ENCODE measurements at places on chromosomes 6 and 20.

DNA sequence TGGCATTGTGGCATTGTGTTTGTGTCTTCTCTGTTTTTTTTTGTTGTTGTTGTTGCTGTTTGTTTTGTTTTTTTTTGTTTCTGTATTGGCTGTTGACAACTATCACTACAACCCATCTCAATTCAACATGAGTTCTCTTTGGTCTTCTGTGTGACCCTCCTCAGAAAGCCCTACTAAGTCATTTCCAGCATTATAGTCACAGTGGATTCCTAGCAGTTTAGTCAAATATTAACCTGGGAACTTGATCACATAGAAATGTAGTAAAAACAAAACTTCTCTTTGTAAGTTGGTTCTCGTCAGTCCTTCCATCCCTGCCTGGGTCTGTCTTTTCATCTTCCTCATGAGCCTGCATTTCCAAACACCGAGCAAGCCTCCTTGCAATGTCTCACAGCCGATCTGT, 16.8 kb downstream of the SLC17A2 start:
- DNase-seq: no peak

DNA sequence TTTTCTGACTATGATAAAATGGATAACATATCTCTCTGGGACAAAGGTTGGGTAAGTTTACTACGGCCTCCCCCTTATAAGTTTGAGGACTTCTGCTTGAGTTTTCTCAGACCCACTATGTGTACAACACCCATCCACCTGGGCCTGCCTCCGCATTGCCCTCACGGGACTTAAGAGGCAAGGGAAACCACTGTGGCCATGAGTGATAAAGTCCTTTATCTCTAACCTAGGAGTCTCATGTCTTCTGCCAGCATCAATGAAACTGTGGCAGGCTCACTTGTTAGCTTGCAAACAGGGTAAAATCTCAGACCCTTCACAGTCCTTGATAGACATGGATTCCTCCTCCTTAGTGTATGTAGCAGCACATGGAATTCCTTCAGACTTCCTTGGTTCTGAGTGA, 173.4 kb upstream of the MYLIP start:
- no peak for DNase-seq

DNA sequence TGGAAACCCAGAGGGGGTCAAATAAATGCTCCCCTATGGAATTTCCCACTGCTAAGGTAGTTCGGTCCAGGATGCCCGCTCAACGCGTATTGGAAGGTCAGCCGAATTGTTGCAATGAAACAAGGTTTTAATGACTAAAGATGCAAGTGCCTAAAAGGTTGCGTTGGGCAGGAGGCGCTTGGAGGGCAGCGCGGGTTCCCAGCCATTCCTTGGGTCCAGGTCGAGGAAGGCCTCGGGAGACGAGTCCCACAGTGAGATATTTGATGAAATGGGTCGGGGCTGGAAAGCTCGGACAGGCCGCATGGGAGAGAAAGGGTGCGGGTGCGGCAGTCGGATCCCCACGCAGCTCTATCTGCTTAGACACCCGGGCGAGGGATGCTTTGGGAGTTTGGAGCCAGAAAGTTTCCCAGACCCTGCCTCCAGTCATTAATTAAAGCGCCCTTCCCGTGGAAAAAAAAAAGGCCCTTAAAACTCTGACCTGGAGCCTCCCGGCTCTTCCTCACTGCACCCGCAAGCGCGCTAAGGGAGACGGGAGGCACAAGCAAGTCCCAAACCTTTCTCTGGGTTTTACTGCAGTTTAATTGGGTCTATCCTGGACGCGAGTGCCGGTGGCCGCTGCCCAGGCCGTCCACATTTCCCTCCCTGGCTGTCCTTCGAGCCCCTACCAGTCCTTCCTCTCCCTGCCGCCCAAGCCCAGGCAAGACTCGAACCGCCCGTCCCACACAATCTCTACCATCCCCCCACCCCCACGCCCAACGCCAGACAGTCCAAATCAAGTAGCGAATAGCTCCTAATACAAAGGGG, 24.2 kb downstream of the TFAP2A start:
- DNase-seq: no peak

DNA sequence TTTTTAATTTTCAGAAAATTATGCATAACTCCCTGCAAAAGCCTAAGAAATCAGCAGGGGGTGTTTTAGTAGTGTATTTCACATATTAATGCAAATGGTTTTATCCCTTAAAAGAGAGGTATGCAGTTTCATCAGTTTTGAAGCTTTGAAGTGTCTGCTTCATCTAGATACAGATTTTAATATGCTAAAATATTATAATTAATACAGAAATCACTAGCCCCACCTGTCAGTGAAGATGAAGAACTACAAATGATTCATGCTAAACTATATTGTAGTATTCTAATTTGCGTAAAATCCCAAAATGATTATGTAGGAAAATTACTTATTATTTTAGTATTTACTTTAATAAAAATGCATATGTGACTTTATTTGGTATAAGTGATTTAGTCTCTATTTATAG, 2.9 kb upstream of the TFB1M start:
- no peak for DNase-seq

DNA sequence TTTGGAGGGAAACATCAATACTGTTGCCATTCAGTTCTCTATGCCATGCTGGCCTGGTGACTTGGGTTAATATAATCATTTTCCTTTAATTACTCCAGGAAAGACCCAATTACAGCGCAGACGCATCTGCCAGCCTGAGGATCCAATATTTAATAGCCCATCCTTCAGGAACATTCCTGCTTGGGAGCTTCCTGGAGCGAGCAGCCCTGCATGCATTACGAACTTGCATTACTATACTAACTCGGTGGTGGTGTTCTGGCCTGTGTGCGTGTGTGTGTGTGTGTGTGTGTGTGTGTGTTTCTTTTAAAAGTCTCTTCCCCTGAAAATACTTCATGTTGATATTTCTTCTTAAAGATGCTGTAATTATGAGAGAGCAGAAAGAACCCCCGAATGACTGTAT, 26.5 kb downstream of the PMEPA1 start:
- no peak for DNase-seq

- no peak for DNase-seq
Measured at GRCh38 chr20:48463096-48463720, 364.6 kb downstream of the PREX1 start.

DNA sequence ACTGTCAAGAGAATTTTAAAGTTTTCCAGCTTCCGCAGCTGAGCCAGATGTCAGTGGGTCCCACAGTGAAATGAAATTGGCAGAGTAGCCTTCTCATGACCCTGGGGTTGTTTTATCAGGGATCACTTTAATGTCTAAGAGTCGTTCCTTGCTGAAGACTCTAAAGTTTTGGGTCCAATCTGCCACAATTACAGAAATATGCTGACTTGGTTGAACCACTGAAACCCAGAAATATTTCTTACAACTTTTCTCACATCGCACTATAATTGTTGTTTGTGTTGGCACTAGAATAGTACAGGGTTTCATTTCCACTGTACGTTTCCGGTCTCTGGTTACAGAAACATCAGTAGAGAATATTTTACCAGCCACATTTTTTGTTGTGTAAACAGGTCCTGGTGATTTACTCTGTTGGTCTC, 109.0 kb downstream of the HMGCLL1 start:
- no peak for DNase-seq

DNA sequence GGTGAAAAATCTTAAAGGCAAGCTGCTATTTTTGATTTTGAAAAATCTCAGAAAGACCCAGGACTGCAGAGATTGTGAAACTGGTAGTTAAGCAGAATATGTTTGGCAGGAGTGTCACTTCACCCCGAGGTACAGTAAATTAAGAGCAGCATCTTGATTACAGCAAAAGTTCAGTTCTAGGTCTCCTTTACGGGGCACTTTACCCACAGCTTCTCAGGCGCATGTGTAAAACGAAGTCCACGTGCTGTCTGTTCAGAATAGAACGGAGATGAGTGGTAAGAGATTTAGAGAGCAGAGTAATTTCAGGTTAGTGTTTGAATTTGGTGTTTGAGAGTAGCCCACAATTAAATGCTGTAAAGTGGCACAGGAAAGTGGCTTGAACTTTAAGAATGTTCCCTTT, 84.0 kb downstream of the FARS2 start:
- DNase-seq: no peak

DNA sequence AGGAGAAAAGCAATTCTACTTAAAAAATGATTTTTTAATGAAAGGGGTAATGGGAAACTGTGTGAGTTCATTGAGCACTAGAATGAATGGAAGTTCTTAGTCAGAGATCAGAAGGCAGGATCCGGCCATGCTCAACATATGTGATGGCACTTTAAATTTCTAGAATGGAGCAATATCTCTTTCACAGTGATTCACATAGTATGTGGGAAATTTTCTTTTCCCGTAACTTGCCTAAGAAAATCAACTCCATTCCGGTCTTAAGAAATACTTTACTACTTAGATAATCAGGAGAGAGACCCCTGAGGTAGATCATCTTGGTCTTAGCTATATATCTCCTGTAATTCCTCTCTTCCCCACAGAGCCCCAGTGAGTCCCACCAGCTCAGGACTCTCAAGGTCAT, 131.8 kb downstream of the SCML4 start:
- DNase-seq: no peak

DNA sequence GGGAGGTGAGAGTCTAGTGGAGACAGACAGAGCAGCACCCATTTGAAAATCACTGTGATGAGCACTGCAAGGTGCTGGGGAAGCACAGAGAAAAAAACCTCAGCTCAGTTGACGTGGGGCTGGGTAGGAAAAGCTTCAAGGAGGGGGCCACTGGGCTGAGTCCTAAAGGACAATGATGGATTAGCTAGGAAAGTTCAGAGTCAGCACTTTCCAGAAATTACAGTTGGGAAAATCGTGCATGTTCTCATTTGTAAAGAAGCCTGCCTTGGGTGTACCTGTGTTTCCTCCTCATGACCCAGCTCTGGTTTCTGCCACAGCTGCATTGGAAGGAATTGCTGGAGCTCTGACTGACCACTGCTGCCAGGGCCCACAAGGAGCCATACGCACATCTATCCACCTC, 221.3 kb downstream of the FARS2 start:
- DNase-seq: no peak

DNA sequence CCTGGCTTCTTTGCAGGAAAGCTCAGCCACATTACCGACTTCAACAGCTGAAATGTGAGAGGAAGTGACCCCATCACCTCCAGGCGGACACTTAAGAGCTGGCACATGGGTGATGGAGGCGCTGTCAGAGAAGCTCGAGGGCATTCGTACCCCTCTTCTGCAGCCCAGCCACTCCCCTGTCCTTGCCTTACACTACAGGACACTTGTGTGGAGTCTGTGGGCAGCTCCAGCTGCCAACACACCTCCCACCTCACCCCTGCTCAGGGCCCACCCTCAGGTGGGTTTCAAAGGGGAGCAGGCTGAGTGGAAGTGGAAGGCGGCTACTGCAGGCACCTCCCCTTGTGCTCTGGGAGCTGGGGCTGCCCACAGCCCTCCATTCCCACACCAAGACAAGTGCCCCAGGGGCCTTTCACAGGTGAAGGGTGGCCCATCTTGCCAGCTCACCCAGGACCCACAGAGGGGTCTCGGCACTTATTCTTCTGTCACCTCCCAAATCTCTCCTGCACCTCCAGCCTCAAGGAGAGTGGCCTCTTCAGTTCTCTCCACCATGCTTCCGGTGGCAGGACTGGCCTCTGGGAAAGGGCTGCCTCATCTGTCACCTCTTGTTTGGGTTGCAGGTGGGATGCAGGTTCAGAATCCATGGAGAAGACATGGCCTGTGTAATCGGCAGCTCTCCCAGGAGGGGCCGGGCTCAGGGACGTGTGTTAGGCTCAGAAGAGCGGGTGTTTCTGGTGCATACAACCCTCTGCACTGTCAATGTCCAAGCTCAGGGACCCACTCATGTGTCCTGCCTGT, 49.8 kb downstream of the IRF4 start:
- no peak for DNase-seq

DNA sequence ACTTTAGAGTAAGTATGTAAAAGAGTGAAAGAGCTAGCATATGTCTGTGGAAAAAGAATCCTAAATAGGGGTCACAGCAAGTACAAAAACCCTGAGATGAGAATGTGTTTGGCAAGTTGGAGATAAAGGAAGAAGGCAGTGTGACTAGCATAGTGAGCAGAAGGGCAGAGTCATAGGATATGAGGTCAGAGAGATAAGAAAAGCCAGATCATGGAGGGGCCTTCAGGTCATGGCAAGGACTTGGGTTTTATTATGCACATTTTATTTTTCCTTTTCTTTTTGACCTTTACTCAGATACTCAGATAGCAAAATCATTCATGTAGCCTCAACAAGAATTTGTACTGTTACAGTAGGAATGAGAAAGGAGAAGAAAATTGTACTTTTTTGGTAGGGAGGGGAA, 138.0 kb downstream of the GJA1 start:
- peak; percentile 31 for DNase-seq

GRCh38 chr6:140372064-140372463, 997.6 kb upstream of the CITED2 start:
- no peak for DNase-seq

GRCh38 chr6:81766482-81767069, 14.1 kb upstream of the TENT5A start:
- peak; percentile 60 for DNase-seq

DNA sequence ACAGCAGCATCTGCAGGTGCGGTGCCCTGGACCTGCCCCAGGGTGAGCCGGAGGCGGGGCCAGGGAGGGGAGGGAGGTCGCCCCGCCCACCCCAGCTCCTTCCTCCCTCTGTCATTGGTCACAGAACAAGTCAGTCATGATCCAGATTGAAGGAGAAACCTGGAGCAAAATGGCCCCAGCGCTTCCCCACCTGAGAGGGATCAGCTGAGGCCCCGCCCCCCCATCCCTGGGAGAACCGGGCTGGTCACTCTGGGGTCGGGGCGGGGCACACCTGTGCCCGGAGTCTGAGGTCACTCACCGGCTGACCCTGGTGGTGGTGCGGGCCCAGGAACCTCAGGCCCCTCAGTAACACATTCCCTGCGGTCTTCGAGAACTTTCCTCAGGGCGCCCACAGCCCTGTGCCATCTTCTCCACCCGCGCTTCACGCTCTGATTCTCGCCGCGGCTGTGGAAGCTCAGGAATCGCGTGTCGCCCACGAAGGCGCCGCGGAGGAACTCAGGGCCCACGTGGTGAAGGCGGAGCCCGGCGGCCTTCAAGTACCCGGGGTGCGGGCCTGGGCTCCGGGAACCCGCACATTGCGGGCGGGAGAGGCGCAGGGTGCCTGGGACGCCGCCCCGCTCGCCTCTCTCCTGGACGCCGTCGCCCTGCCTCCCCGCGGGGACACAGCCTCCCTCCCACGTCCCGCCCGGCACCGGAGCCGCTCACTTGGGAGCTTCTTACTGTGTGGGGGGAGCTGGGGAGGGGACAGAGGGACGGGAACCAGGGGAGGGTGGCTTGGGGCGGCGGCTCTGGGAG, 36.4 kb upstream of the HLA-C start:
- DNase-seq: peak; percentile 18

DNA sequence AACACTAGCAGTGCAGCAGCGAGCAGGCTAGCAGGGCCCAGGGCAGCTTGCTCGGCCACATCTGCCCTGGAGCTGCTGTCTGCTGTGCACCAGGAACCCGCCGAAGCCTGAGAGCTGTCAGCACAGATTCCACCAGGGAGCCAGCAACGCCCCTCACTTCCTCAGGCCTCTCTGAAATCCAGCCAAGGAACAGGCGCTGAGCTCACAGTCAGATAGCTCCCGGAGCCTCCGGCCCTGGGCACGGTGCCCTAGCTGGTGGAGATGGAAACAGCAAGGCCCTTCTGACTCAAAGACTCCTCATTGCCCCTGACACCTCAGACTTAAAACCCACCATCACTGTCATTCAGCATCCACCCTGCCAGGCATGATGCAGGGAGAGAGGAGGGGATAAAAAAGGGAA, 839.4 kb downstream of the MAFB start:
- no peak for DNase-seq

All from suppressor macrophage treated with lipopolysaccharide for 4 hours (primary cell).